Dermis lymphatic vessel endothelial cell (primary cell): ENCODE measurements at places on chromosomes 16 and 17. TPM values are rescaled to one million over a fixed set of nuclear protein-coding genes. Genes with fewer than 3 reads are reported as not detected.

TAC4 gene
- not detected in 2 replicates for total RNA-seq

ASGR1 gene
- 26.4 and 28.8 TPM in 2 replicates for total RNA-seq

MMP28 gene
- total RNA-seq, result 0.33 and 0.60 TPM in 2 replicates

ZNF688 gene
- 5.8 and 9.4 TPM in 2 replicates for total RNA-seq

MPG gene
- 181 and 206 TPM in 2 replicates for total RNA-seq

CHTF18 gene
- 3.1 and 3.3 TPM in 2 replicates for total RNA-seq

DNAH3 gene
- not detected in 2 replicates for total RNA-seq

CASKIN2 gene
- total RNA-seq, result 8.6 and 9.9 TPM in 2 replicates

MFAP4 gene
- total RNA-seq, result not detected in 2 replicates

NOL11 gene
- 24.1 and 32.7 TPM in 2 replicates for total RNA-seq

MRPL58 gene
- 17.1 and 18.3 TPM in 2 replicates for total RNA-seq

CHRNB1 gene
- 9.9 and 12.0 TPM in 2 replicates for total RNA-seq

MYO15A gene
- 0.17 and 0.33 TPM in 2 replicates for total RNA-seq

SLC13A2 gene
- total RNA-seq, result not detected in 2 replicates

DRC3 gene
- total RNA-seq, result 2.3 and 4.0 TPM in 2 replicates
